ENCODE measurements at places on chromosomes 12 and 14.

DNA sequence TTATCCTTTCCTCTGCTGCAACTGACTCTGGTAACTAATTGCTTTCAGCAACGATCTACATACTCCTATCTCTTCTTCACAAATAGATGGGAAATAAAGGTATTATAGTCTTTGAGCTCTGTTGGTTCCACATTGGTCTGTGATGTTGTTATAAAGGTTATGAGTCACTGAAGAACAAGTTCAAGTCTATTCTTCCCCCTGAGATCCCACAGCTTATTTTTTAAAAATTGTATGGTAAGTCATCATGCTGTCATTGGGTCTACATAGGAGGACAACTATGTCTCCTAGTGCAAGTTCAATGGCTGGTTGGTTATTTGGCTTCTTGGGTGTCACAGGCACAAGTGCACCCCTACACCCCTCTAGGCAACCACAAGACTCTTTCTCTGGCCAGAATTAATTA, 49.6 kb upstream of the PTCSC3 start:
- DNase-seq, result no peak

DNA sequence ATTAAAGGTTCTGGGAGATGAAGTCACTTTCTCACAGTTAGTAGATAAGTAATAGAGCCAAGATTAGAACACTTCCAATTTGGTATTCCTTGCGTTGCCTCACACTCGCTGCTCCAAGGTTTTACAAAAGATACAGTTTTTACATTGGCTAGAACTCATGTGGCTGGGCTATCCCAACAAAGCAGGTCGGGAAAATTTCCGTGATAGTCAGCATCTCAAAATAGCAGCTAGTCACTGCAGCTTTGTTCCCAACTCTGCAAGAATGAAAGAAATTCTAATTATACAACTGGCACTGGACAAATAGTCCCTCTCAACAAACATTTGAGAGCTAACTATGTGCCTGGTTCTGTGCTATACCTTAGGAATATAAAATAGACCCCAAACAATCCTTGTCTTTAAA, 24.6 kb upstream of the PPP1R12A start:
- peak; percentile 67 for DNase-seq

DNA sequence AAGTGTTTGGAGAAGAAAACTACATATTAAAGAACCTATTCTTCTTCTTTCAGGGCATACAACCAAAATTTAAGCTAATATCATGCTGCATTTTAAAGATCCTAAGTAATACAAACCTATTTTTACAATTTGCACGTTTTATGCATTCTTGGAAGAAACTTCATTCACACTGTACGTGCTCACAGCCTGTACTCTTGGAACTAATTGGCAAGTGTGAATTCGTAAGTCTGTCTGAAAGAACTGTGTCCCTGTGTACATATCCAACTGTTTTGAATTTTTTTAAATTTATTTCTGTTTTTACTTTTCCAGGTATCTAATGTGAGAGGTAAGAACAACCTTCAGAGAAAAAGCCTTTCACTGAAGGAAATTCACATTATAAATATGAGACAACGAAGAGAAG, 347.0 kb downstream of the MDGA2 start:
- DNase-seq, result no peak

DNA sequence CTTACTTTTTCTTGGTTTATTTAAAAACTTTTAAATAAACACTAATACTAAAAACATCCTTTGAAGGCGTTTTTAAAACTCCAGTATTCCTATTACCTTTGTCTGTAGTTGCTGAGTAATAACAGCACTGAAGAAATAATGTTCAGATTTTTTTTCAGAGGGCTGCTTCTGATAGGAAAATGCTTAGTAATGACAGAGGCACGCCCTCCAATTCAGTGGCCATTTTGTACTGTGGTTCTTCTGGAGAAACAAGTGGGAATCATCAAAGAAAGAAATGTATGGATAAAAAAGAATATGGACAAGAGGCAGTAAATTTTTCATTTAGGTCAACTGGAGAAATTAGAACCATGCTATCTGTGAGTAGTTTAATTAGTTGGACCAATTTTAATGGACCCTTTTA, 13.6 kb downstream of the VEZT start:
- DNase-seq, result no peak

GRCh38 chr12:113709456-113709855, 237.8 kb upstream of the LHX5 start:
- DNase-seq, result no peak

- peak; percentile 26 for DNase-seq
Measured at GRCh38 chr14:93105362-93105761, 10.4 kb downstream of the ITPK1 start.

Measured in pons (tissue), 1 donor.